ENCODE measurements at places on chromosomes 6 and 20.

DNA sequence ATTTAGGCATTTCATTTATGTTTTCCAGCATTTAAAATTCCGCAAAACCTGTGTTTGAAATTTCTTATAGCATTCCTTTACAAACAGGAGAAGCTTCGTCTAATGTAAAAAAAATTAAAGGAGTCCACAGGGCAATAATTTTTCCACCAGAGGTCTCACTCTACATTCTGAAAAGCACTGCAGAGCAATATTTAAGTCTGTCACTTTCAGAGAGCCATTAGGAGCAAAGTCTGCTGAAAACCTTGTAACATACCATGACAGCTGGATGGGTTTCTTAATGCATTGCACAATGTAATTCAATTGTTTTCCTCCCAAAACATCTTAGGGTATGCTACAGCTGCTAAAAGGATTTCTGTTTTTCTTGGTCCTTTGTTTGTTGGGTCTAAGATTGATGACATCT lies 18.0 kb downstream of the BAG2 start:
- DNase-seq: no peak

GRCh38 chr20:49796600-49797343 lies 15.9 kb upstream of the SLC9A8 start:
- no peak for DNase-seq

DNA sequence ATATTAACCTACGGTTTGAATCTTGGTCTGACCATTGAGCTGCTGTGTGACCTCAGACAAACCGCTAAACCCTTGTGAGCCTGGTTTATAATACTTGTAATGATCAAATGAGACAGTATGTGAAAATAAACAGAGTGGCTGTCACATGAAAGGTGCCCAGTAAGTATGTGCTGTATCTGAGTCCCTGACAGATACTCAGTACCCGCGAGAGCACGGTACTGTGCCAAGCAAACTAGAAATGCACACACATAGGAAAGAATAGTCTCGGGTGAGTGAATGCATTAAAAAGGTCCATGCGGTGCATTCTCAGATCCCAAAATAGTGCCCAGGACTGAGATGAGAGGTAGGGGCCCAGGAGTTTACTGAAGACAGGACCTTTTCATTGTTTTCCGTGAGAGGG lies 93.3 kb downstream of the PPP1R14C start:
- no peak for DNase-seq

GRCh38 chr6:39887692-39888450 lies 46.4 kb downstream of the MOCS1 start:
- no peak for DNase-seq

GRCh38 chr20:45409521-45410272 lies 1.6 kb downstream of the DBNDD2 start:
- DNase-seq: no peak

GRCh38 chr6:4678506-4679300 lies 97.5 kb upstream of the CDYL start:
- DNase-seq: no peak

GRCh38 chr20:45008521-45009049 lies 42.3 kb downstream of the STK4 start:
- DNase-seq: no peak

DNA sequence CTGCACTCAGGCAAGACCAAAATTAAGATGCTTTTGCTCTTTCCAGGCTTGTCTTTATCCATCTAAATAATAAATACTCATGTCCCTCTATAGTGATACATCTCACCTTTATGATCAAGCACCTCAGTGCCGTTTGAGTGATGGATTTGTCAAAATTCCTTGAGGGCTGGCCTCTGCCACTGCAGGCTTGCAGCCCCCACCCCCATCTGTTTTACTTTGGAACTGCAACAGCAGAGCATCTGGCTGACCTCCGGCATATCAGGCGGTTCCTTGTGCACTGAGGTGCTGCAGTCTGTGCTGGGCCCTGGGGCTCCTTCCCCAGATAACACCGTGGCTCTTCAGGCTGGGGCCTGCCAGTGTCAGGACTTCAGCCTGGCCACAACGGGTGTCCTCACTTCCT lies 386.9 kb downstream of the CDH26 start:
- no peak for DNase-seq

- no peak for DNase-seq
Observed at GRCh38 chr6:112906726-112907125, 559.6 kb downstream of the RFPL4B start.

DNA sequence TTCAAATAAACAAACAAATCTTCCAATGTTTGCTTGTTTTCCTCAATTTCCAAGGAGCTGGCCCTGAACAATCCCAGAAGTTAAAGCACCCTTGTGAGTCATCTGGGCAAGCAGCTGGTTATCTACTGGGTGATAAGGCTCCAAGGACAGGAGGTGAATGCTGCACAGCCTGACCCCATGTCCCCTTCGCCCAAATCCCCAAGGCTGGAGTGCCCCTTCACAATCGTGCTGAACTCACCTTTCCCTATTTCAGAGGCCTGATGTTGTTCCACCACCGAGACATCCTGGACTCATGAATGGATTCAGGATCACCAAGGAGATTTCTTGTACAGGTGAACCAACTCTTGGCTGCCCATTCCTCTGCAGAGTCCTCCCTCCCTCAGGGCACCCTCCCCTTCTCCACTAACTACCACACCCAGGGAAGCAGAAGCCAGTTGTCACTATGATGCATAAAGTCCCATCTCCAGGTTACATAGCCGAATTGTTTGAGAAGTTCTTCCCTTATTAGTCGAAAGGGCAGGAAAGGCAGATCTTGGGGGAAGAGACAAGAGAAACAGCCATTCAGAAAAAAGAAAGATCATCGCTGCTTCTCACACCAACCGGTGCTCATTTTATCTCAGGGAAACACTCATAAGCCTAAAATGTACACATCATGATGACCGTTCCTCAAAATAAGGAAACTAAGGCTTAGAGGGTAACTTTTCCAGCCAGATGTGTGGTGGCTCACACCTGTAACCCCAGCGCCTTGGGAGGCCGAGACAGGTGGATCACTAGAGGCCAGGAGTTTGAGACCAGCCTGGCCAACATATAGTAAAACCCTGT lies 138.8 kb upstream of the RREB1 start:
- DNase-seq: no peak

GRCh38 chr6:15474196-15474595 lies 188.6 kb downstream of the DTNBP1 start:
- no peak for DNase-seq

GRCh38 chr6:7224731-7225130 lies 88.3 kb downstream of the SSR1 start:
- no peak for DNase-seq

GRCh38 chr6:48429610-48430009 lies 318.6 kb upstream of the PTCHD4 start:
- no peak for DNase-seq

DNA sequence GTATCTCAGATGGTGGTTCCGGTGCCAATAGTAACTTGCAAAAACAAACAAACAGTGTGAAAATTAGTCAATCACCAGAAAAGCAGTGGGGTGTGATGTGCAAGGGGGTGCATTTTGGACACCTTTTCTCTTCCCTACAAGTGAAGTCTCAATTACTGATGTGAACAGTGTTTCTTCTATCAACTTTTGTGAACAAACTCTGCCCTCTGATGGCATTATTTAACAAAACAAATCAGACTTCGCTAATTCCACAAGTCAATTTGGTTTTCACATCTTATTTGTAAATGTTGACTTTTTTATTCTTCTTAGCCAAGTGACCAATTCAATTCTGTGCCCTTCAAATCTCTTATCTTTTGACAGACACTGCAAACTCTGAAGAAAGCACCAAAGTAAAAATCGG lies 212.2 kb downstream of the UST start:
- no peak for DNase-seq

GRCh38 chr20:8790442-8791074 lies 278.3 kb upstream of the PLCB4 start:
- DNase-seq: no peak

GRCh38 chr6:47377971-47378370 lies 68.3 kb upstream of the TNFRSF21 start:
- no peak for DNase-seq

- no peak for DNase-seq
Observed at GRCh38 chr6:129102741-129103140, 219.8 kb downstream of the LAMA2 start.

- DNase-seq: no peak
Observed at GRCh38 chr6:47084610-47085009, 42.5 kb upstream of the ADGRF1 start.

DNA sequence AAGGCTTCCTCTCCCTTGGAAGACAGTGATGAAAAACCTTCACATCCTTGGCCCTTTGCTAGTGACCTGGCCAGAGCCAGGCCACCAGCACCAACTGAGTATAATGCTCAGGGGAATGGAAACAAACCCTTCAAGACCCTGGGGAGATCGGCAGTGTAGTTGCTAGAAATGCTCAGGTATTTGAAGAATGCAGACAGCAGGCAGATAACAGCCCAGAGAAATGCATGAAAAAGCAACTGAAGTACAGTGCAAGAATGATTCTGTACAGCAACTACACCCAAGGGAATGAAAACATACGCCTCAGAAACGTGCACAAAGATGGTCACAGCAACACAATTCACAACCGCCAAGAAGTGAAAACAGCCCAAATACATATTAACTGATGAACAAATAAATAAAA lies 41.1 kb downstream of the PPP1R3G start:
- no peak for DNase-seq

GRCh38 chr6:149864578-149865535 lies 698 bp upstream of the LRP11 start:
- DNase-seq: no peak

- no peak for DNase-seq
Observed at GRCh38 chr20:44861531-44862006, 23.9 kb upstream of the YWHAB start.

DNA sequence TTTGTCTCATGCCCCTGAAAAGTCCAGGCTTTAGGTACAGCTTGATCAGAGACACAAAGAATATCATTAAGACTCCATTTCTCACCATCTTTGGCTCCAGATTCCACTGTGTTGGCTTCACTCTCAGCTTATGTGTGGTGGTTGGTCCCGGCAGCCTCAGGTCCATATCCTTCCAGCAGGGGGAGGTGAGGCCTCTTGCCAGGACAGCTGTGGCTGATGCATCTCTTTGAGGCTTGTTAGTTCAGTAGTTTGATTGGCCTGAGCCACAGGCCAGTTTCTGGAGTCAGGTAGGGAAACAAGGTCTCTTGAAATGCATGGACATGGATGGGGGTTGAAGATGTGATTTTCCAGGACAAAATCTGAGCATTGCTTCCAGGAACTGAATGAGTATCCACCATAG lies 62.4 kb downstream of the JAG1 start:
- DNase-seq: no peak

DNA sequence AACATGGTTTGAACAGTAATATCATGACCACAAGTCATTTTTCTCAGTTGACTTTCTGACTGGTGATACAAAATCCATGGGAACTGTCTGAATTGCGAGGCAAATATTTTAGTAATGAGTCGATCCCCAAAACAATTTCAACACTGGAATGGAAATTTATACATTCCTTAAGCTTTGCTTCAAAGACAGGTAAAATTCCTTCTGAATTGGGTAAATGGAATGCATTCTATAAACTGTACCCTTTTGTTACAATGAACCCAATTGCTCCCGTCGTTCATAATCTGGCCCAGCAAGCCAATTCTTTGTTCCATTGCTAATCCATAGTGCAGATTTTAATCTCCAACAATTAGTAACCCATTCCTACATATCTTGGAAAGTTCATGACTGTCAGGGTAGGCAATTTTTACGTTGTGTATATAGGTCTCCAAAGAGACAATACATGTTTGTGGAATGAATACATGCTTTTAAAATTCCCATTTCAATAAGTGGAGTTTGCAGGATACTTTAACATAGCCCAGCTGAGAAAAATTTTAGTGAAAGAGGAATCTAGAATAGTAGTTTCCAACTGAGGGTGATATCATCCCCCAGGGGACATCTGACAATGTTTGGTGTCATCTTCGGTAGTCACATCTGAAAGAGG lies 32.7 kb downstream of the CYP24A1 start:
- DNase-seq: no peak
